ENCODE measurements at places on chromosomes 12 and 14.

- DNase-seq, result no peak
Observed at GRCh38 chr12:100845095-100845494, 50.5 kb downstream of the ANO4 start.

DNA sequence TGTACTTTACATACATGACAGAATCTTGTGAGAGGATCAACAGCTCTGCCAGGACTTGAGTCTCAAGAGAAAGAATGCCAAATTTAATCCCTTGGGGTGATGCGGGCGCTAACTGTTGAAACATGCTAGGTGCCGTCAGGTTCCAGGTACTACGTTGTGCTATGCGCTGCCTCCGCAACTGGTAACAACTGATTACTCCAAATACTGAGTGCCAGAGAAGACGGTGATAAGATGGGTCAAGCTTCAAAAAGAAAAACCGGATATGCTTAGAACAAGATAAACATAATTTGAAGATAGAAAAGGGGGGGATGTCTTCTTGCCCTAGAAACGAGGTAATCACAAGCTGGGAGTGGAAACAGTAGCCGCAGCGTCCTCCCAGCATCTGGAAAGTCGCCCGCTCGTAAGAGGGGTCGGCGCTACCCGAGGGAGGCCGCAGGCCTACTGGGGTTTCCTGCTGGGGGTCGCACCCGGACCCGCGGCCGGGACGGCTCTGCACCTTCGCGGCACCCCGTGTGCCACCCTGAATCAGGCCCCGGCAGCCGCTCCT lies 678 bp downstream of the ZBTB25 start:
- no peak for DNase-seq

DNA sequence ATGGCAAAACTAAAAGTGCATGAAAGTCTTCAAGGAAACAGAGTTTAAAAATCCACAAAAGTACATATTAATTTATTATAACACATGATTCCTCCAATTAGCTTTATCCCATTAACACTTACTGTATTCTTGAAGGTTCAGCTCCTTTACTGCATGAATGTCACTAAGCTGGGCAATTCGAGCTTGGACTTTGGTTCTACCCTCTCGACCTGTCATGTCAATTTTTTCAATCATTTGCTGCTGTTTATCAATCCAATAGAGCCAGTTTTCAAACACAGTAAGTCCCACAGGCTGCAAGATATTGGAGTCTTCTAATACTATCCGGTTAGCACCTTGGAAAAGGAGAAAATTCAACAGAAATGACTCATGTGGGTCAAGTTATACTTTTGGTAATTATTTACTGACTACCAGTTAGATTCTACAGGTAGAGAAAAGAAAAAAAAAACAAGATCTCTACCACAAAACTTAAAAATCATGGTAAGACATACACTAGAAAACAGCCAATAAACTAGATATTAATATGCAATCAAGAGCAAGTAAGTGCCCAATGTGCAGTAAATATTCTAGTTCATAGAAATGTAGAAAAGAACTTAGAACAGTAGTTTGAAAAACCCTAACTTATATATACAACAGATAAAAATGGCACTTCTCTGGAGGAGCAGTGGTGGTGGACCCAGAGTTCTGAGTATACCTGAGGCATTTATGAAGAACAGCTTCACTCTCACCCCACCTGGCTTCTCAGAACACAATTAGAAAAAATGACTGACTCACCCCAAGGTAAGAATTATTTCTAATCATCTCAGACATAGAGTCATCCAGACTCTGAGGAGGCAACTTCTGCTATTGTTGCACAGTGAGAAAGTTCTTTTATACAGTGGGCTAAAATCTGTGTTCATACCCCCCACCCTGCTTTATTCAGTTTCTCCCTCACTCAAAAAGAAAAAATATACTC lies 67.7 kb downstream of the BCL2L14 start:
- DNase-seq, result no peak

DNA sequence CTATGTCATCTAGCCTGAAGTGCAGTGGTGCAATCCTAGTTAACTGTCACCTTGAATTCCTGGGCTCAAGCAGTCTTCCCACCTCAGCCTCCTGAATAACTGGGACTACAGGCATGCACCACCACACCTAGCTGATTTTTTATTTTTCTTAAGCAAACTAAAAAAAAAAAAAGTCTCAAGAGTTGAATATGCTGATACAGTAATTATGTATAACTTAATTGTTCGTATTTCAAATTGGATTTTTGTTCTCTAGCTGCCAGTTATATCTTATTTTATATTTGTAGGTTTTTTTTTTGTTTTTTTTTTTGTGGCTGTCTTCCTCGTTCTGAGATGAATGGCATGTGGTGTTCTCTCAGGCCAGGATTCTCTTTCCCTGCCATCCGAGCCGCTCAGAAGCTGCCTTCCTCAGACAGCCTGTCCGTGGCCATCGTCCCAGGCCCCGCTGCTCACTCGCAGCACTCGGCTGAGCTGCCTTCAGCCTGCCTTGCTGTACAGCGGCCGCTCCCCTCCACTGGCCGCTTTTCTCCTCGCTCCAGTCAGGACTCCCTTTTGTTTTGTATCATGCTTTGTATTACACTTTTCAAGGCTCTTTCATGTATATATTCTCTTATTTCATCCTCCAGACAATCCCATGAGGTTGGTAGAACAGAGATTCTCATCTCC lies 53.3 kb downstream of the WDR20 start:
- no peak for DNase-seq

- DNase-seq, result no peak
Observed at GRCh38 chr12:118103601-118104382, at the start of gene VSIG10. VSIG10 (minus strand) TSS chr12:118104011; CDS start chr12:118103671, 340 bp downstream.

- no peak for DNase-seq
Observed at GRCh38 chr12:119182701-119183493, 4.2 kb downstream of the HSPB8 start.
